ENCODE measurements at places on chromosomes 12 and 14. TPM values are rescaled to one million over a fixed set of nuclear protein-coding genes. Genes with fewer than 3 reads are reported as not detected.

The TMPRSS12 gene
- not detected for total RNA-seq

The KRT85 gene
- total RNA-seq, result not detected

The BLOC1S1 gene
- total RNA-seq, result 116 TPM

The IL22 gene
- not detected for total RNA-seq

The CCDC184 gene
- total RNA-seq, result 2.0 TPM

The GPR84 gene
- total RNA-seq, result 1.7 TPM

The AQP2 gene
- total RNA-seq, result 122 TPM

The PSME1 gene
- total RNA-seq, result 244 TPM

- no peak for DNase-seq
These were observed 3.6 kb upstream of the FOS start for GRCh38 chr14:75274899-75275569.

GRCh38 chr12:112375105-112375504, 7.1 kb downstream of the HECTD4 start:
- DNase-seq, result no peak

DNA sequence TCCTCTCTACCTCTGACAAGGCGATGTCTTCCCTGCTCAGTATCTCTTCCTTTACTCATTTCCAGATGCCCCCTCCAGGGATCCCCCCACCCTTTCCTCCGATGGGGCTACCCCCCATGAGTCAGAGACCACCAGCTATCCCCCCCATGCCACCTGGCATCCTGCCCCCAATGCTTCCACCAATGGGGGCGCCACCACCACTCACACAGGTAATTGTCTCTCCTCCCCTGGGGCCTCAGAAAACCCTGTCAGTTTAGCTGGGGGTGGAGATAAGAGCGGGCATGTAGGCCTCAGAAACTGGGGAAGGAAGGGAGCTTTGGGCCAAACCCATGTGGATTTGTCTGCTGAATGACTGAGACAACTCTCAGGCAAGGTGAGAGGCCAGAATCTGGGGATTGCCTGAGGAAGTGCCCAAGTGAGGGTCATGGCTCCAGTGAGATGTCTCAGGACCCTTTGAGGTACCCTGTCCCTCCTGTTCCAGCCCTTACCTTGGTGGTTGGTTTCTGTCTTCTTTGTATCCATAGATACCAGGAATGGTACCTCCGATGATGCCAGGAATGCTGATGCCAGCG, 8.1 kb downstream of the PRPF40B start:
- DNase-seq, result no peak

Data from kidney (tissue), 22 donors.